Esophagus squamous epithelium (tissue), 5 donors: ENCODE measurements at places on chromosomes 16 and 17. TPM values are rescaled to one million over a fixed set of nuclear protein-coding genes. Genes with fewer than 3 reads are reported as not detected.

SLC16A11 gene
- total RNA-seq = 0.56 TPM

C17orf107 gene
- total RNA-seq = 0.88 TPM

HOXB8 gene
- not detected for total RNA-seq

CASKIN1 gene
- total RNA-seq = 0.04 TPM

UBALD2 gene
- total RNA-seq = 7.9 TPM

PIRT gene
- not detected for total RNA-seq

PYDC1 gene
- total RNA-seq = not detected

TPSAB1 gene
- 3.0 TPM for total RNA-seq

IGFALS gene
- not detected for total RNA-seq

SLC52A1 gene
- 1.4 TPM for total RNA-seq
